ENCODE measurements at places on chromosomes 4 and X.

GRCh38 chr4:38290366-38290765 is 330.2 kb downstream of the PTTG2 start:
- no peak for DNase-seq

- DNase-seq, result no peak
Observed at GRCh38 chrX:40778861-40779575, 43.7 kb upstream of the MED14 start.

DNA sequence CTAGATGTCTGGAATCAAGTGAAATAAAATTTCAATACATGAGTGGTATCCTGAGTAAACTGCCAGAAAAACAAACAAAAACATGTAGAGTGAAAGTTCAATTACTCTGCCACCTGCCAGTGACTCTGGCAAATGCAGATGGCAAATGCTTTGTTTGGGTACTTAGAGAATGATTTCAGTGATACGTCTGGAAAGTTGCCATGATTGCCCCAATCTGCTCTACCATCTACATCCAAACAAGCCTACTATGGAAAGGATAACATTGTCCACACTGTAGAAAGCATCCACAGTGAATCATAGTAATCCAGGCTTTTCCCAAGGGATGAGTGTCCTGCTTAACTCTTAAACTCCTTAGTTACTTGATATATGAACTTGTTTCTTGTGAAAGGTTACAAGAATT is 3.4 kb downstream of the SPATA4 start:
- DNase-seq, result no peak

GRCh38 chr4:153067376-153067775 is 131.3 kb downstream of the FHDC1 start:
- peak; percentile 4 for DNase-seq

DNA sequence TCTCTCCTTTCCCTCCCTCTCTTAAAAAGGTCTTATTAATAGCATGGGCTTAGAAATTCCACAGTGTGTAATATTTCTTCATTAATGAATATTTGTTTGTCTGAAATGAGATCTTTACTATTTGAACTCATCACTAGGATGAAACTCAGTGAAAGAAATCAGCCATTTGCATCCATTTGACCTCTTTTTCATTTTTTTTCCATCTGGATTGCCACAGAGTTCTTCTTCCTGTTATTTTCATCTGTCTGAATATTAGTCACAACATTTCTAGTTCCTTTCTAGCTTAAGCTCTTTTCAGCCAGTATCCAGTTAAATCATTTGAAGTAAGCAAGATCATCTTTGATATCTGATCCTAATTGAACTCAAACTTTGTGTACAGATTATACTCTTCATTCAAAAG is 69.2 kb upstream of the PLS3 start:
- no peak for DNase-seq

DNA sequence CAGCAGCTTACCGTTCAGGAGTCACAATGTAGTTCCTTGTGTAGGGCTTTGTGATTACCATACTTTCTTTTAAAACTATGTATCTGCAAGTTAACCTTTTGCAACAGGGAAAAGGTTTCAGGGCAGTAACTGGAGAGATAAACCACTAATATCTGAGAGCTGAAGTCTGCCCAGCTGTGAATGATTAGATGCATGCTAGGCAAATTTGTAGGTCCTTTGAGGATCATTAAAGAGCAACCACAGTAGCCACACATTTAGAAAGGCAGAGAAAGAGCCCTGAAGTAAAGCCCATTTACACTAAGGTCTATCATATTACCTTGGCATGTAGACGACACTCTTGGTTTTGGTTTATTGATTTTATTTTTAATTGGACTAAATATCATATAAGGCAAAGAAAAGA is 60.0 kb downstream of the ATP8A1 start:
- DNase-seq, result no peak

DNA sequence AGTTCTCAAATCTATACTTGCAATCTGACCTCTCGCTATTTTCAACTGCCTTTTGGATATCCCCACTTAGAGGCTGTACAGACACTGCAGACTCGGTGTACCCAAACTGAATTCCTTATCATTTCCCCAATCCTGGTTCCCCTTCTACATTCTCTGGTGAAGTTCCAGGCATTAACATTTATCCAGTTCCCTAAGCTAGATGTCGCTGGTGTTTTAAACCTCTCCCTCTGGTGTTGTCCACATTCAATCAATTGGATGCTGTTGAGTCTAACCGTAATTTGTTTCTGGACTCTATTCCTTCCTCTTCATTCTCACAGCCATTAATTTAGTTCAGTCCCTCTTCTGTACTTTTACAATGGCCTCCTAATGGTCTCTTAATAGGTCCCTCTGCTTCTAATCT is 7.2 kb upstream of the STK26 start:
- DNase-seq, result no peak

DNA sequence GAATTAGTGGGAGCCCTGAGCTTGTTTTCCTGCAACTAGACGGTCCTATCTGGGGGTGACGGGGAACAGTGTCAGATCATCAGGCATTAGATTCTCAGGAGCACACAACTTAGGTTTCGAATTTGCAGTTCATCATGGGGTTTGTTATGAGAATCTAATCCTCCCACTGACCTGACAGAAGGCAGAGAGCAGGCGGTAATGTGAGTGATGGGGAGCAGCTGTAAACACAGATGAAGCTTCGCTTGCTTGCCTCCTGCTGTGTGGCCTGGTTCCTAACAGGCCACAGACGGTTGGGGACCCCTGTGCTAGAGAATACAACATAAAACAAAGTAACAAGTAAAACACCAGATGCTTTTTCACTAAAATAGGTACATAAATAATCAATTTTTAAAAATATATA is 86.2 kb upstream of the BLTP1 start:
- no peak for DNase-seq

DNA sequence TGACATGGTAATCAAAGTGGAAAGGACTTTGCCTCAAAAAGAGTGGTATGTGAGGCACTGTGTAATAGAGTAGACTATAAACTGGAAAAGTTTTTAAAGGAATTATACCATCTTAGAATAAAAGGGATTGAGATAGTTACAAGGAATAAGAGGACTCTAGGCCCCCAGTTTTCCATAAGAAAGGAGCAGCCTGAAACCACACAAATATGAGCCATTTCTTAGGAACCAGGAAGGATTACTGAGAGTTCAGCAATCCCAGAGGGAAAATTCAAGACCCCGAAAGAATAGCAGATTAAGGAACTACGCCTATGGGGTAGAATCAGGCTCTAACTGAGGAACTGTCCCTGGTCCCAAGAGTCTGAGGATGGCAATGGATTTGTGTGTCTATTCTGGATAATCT is 1213.3 kb downstream of the C4orf33 start:
- DNase-seq, result no peak

DNA sequence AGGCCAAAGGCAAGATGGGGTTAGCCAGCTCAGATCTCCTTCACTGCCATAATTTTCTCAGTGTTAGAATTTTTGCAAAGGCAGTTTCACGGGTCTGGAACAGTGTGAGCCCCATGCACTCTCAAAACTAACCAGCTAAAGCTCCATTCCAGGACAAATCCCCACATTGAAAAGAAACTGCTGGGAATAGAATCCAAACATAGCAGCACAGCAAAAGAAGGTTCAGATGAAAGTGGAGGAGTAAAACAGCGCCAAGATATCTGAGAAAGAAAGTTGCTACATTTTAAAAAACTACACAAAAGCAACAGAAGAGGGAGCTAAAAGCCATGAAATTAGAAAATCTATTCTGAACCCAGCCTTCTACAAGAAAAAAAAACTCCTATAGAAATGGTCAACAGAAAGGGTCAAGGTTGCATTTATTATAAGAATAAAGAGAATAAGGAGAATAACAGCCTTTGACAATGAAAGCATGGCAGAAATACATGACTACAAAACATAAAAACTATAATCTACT is 39.6 kb upstream of the SLC7A3 start:
- DNase-seq, result no peak
